ENCODE measurements at places on chromosomes 4 and X. TPM values are rescaled to one million over a fixed set of nuclear protein-coding genes. Genes with fewer than 3 reads are reported as not detected.

DNA sequence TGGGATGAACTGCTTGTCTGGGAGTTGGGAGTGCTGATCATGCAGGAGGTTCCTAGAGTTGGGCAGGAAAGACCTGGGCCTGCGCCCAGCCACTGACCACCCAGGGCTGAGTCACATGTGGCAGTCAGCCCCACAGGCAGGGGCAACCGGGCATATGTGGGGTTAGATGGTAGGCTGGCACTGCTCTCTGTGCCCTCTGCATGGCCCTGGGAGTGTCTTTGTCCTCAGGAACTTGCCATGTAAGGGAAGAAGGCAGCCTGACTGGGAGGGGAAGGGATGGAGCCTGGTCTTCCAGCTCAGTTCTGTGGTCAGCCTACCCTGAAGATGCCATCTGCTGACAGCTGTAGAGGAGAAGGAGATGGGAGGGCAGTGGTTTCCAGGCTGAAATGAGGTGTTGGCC is 70.2 kb upstream of the EFNB1 start:
- no peak for ATAC-seq

- no peak for ATAC-seq
Observed at GRCh38 chrX:41705680-41706374, 17.1 kb downstream of the GPR34 start.

- no peak for ATAC-seq
Observed at GRCh38 chrX:10395179-10395578, 225.2 kb downstream of the MID1 start.

GRCh38 chr4:155819066-155819465 is 47.0 kb downstream of the ASIC5 start:
- ATAC-seq = no peak

- ATAC-seq = no peak
Observed at GRCh38 chrX:3788494-3789233, 75.2 kb upstream of the PRKX start.

DNA sequence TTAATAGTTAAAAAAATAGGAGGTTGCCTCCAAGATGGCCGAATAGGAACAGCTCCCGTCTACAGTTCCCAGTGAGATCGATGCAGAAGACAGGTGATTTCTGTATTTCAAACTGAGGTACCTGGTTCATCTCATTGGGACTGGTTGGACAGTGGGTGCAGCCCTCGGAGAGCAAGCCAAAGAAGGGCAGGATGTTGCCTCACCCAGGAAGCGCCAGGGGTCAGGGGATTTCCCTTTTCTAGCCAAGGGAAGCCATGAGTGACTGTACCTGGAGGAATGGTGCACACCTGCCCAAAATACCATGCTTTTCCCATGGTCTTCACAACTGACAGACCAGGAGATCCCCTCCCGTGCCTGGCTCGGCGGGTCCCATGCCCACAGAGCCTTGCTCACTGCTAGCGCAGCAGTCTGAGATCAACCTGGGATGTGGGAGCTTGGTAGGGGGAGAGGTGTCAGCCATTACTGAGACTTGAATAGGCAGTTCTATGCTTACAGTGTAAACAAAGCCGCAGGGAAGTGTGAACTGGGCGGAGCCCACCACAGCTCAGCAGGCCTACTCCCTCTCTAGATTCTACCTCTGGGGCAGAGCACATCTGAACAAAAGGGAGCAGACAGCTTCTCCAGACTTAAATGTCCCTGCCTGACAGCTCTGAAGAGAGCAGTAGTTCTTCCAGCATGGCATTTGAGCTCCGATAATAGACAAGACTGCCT is 47.5 kb downstream of the PPA2 start:
- ATAC-seq = no peak

GRCh38 chr4:98663226-98664006 is 5.0 kb upstream of the TSPAN5 start:
- no peak for ATAC-seq

Gene CRMP1
- total RNA-seq = 423 TPM

Gene ZNF275
- 5.6 TPM for total RNA-seq

GRCh38 chr4:91220315-91220714 is 1083.5 kb upstream of the GRID2 start:
- ATAC-seq = no peak

Gene RELL1
- 9.3 TPM for total RNA-seq

- no peak for ATAC-seq
Observed at GRCh38 chr4:15400981-15401671, 26.7 kb upstream of the C1QTNF7 start.

Gene NALF2
- 5.3 TPM for total RNA-seq

Gene XG
- 0.43 TPM for total RNA-seq

GRCh38 chr4:26039639-26040359 is 125.8 kb downstream of the SMIM20 start:
- peak; percentile 37 for ATAC-seq

Gene WFS1
- total RNA-seq = 23.7 TPM

DNA sequence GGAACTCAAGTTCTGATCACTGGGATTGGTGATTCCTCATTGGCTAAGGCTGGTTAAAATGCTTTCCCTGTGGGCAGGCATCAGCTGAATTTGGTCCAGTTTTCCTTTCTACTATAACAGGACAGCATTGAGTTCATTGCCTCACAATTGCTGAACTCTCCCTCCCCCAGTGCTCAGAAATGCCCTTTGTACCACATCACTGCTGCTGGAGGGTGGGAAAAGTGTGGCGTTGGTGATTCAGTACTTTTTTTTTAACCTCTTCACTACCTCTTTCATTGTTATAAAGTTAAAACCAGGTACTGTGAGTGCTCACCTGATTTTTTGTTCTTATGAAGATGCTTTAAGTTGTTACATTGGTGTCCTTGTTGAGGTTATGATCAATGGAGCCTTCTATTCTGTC is 69.3 kb upstream of the IL2 start:
- ATAC-seq = no peak

GRCh38 chr4:37359261-37359660 is 114.7 kb downstream of the NWD2 start:
- ATAC-seq = no peak

- ATAC-seq = no peak
Observed at GRCh38 chr4:73593631-73594241, 26.5 kb downstream of the RASSF6 start.

DNA sequence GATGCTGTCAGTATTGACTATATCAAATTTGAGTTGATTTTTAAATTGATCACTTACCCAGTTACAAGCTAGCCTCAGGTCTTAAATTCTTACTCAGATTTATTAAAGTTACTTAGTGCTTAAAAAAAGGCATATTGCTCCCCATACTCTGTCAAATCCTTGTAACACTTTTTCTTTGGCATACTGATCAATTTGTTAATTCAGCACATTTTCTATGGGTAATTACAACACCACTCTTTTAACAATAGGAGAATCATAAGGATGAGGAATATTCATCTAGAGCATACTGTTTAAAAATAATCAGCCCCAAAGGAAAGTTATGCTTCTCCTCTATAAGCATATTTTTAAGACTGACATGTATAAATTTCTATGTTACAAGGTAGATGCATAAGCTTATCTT is 482.5 kb downstream of the PABPC4L start:
- no peak for ATAC-seq

DNA sequence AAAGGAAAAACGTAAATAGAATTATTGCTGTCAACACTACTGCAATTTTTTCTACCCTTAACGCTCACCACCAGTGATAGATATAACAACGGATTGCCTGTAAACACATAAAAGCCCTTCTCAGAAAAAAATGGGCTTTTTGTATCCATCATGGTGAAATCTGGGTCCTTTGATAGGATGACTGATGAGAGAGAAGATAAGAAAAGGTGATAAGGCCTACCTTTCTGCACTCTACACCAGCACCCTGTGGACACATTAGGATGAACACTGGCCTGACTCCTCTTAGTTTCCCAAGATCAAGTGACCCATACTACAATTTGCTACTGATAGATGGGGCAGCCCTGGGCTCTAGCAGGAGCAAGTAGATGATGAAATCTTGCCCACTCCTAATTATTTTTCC is 112.3 kb upstream of the RAP2C start:
- no peak for ATAC-seq

Gene OCIAD1
- 188 TPM for total RNA-seq

DNA sequence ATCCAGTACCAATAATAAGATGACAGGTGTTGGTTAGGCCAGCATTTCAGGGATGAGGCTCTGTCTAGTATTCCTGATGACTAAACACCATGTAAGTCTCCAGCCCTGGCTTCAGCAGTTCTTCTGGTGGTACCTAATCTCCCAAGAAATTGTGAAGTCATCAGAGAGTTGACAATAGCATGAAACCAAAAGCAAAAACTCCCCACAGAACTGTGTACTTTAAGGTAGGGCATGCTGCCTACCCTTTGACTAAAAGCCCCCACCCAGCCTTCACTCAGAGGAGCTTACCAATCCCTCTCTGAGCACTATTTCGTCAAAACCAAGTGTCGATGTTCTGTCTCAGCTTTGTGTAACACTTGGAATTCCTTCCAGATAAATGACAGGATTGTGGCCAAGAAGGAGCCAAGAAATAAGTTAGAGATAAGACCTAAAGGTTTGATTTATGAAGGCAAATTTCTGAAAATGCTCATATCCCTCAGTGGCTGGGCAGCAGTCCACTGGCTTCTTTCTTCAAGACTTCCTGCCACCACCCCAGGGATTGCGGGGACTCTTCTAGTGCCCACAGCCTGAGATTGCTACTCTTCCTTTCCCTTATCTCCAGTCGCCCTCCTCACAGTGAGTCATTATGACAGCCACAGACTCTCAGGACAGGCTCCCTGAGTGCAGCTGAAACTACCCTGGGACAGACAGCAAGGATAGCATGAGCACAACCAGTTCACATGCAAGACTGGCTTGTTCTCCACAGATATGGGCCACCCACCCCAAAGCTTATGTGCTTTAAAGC is 67.3 kb upstream of the LHFPL1 start:
- ATAC-seq = no peak

- ATAC-seq = peak; percentile 78
Observed at GRCh38 chr4:79915246-79915645, 157.8 kb downstream of the ANTXR2 start.

Gene PRR32
- total RNA-seq = not detected

DNA sequence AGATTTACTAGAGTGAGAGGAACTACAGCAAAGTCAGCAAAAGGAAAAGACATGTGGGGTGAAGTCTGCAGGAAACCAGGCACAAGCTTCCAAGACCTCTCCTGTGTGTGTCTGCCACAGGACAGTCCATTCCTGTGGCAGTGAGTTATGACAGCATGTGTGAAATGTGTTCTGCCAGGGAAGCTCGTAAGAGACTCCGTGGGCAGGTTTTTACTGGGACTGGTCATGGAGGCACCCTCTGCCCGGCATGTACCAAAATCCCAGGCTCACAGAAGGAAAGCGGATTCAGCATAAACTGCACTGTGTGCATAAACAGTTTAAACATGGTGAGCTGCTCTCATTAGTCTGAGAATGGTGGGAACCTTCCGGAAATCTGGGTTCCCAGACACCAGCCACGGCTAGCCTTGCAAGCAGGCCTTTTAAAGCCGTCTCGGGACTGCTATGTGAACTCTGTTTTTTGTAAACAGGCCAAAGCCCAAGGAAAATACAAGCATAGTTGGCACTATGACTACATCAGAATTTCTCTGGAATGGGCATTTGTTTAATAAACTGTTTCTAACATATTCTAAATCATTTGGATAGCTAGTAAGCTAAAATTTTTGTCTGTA is 288.5 kb downstream of the TENM3 start:
- ATAC-seq = no peak

DNA sequence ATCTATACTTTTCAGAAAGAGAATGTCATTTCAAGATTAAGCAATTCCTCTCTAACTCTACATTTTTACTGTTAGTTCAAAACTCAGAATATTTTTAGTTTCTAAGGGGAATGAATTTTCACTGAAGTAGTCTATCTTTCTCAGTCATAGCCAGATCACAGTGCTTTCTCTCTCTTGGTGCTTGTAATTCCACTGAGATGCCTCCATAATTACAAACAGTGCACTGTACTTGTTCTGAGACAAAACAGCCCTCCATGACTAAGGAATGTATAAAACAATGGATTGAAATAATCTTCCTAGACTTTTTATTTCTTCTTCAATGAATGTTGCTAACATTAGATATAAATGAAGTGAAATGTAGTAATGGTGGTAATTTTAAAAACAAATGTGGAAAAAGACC is 603.2 kb upstream of the FAM241A start:
- ATAC-seq = no peak

Gene TMSB15A
- total RNA-seq = 15.9 TPM

DNA sequence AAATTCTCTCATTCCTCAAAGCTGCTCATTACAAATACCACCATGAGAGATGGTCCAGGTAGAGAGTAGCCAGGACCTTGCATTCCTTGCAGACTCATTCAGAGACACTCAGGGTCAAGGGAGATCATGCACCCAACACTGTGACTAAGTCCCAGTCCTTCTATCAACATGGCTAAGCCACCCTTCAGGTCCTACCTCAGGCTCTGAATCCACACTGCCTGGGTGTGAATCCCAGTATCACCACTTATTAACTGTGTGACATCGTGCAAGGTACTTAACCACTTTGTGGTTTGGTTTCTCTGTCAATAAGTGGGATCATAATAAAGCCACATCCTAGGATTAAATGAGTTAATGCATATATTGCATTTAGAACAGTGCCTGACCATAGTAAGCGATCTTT is 124.1 kb upstream of the NEIL3 start:
- no peak for ATAC-seq

DNA sequence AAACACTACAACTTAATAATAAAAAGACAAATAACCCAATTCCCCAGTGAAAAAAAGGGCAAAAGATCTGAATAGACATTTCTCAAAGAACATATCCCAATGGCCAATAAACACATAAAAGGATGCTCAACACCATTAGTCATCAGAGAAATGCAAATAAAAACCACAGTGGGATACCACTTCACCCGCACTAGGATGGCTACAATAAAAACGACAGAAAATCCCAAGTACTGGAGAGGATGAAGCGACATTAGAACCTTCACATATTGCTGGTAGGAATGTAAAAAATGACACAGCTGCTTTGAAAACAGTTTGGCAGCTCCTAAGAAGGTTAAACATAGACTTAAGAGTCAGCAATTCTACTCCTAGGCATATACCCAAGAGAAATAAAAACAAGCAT is 140.6 kb upstream of the ARX start:
- no peak for ATAC-seq

Gene SCRG1
- total RNA-seq = 3.1 TPM

DNA sequence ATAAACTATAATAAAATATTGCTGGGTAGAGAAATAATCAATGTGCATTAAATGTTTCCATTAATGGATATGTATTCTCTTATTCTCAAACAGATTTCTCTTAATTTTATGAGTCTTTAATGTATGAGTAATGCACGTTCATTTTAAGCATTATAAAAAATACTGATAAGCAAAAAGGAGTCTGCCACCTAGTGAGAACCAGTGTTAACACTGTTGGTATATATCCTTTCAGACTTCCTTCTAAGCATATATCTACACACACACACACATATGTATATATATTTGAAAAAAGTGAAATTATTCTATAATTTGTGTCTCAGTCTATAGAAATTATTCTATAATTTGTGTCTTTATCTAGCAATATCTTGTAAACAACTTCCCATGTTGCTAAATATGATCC is 49.9 kb upstream of the MTMR1 start:
- no peak for ATAC-seq

GRCh38 chr4:105014234-105014633 is 132.4 kb upstream of the TET2 start:
- no peak for ATAC-seq
